ENCODE measurements at places on chromosomes 4 and X. TPM values are rescaled to one million over a fixed set of nuclear protein-coding genes. Genes with fewer than 3 reads are reported as not detected.

- no peak for DNase-seq
These were observed 59.4 kb upstream of the SLC7A11 start for GRCh38 chr4:138301536-138301935.

Gene HSFX2
- polyA plus RNA-seq, result not detected

Gene GUCY1B1
- polyA plus RNA-seq, result 7.8 TPM

DNA sequence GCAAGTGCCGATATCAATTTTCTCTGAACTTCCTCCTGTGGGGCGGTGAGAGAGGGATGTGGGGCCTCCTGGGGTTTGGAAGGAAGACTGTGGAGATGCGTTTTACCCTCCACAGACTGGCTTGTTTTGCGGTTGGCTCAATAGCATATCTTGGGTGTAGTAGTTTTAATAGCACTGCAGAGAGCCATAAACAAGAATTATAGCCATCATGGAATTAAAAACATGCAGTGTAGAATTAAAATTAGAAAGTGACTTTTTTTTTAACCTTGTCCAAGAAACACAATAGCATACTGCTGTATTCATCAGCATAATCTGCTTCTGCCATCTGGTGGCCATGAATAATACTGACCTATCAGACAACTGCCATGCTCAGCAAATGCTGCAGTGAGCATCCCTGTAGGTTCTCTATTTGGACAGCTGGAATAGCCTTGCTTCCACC is 47.3 kb upstream of the SCML1 start:
- no peak for DNase-seq
